ENCODE measurements at places on chromosomes 16 and 17. TPM values are rescaled to one million over a fixed set of nuclear protein-coding genes. Genes with fewer than 3 reads are reported as not detected.

Gene PITPNC1
- total RNA-seq: 3.9 TPM

Gene CLEC18C
- total RNA-seq: not detected

Gene CCDC200
- not detected for total RNA-seq

Gene DRG2
- 40.1 TPM for total RNA-seq

Gene ZNF213
- total RNA-seq: 11.7 TPM

Gene SSTR5
- total RNA-seq: not detected

All from hair follicle dermal papilla cell (primary cell).